ENCODE measurements at places on chromosomes 12 and 14. TPM values are rescaled to one million over a fixed set of nuclear protein-coding genes. Genes with fewer than 3 reads are reported as not detected.

GRCh38 chr12:72605975-72606374 is 333.8 kb downstream of the TRHDE start:
- no peak for DNase-seq

Gene KERA
- not detected for total RNA-seq

DNA sequence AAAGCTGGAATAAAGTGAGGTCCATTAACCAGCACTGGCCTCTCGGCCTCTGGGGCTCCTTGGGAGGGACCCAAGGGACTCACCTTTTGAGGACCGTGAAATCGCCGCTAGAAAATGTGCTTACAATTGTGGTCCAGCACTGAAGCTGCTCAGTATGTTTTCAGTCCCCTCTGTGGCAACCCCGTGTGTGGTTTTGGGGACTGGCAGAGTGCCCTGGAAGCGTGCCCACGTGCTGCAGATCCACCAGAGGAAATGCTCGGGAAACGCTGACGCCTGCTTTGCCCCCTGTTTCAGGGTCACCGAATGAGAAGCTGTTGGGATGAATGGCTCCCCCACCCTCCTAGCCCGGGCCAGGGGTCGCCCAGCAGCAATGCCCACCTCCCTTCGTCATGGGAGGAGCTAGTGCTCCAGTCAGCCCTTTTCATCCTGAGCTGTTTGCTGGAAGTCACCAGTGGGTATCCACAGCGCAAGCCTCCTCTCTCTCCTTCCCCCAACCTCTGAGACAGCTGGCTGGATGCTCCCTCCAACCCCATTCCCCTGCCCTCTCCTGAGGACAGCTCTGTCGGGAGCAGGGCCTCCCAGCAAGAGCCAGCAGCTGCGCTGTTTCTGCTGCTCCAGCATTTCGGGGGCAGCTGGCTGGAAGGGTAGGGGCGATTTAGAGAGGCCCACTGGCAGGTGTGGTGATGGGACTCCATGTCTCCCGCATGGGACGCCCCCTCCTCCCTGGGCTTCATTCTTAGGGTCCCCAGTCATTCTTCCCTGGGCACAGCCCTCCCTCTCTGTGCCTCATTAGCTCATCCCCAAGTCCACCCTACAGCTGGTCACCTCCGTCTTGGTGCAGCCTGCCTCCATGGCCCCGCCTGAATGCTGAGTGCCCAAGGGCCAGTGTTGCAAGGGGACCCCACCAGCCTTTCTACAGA is 33.2 kb upstream of the PPP1R13B start:
- peak; percentile 91 for DNase-seq

Gene WNT1
- not detected for total RNA-seq

- peak; percentile 45 for DNase-seq
These were observed 143.7 kb downstream of the AKAP6 start for GRCh38 chr14:32472512-32473463.

GRCh38 chr14:77691259-77691658 is 16.6 kb downstream of the ALKBH1 start:
- no peak for DNase-seq

DNA sequence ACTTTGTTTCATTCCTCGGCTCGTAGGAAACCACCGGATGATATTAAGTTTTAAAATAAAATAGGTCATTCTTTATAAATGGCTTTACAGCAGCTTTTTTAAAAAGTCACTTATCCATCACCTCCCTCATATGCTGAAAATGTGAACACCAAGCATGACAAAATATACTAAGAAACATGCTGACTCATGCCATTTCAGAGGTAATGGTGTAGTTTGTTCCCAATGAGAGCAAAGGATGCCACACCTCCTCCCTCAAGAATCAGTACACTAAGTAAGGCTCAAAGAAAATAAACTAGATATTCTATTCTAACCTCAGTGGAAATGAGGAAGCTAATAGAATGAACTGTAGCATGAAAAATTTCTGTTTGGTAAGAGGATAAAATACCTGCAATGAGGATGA is 5.5 kb upstream of the DIO2 start:
- DNase-seq = no peak

Measured in Right ventricle myocardium inferior (tissue), 1 donor.